ENCODE measurements at places on chromosomes 13 and 19.

DNA sequence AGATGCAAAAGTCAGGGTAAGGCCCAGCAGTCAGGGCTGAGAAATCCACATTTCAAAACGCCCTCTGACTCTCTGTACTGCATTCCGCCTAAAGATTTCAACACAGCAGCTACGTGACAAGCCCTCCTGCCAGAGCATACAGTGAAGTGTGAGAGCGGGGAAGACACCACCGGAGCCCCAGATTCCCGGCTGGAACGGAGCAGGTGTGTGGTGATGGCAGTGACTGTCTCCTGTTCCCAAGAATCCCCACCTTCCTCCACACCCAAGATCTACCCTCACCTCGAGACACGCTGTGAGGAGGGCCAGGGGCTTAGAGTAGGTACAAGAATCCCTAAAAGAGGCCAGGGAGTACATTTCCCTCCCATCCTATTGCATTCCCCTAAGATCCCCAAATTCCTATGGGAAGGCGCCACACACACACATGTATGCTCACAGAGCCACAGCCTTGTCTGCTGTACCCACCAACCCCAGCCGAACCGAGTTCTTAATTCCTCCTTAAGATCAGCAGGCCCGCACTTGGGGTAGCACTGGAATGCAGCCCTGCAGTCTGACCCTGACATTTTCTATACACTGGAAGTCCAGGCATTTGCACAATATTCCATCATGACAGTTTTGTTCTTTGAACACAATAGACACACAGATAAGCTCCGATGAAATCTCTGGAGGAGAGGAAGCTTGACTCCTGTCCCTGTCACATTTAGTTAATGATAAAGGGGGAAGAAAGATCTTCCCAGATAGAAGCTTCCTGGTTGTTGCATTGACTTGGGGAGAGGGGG, 102.9 kb downstream of the FOXO1 start:
- DNase-seq = peak; percentile 17
- no peaks in the 10 kb centered on the region for H3K36me3 ChIP-seq
- H3K27ac ChIP-seq = no peak overlapping the region
- no peaks in the 10 kb centered on the region for H3K27me3 ChIP-seq
- H3K4me1 ChIP-seq = 0 out of 2 replicates have a peak, but pooled peaks cover 8% of the 10 kb centered on the region

DNA sequence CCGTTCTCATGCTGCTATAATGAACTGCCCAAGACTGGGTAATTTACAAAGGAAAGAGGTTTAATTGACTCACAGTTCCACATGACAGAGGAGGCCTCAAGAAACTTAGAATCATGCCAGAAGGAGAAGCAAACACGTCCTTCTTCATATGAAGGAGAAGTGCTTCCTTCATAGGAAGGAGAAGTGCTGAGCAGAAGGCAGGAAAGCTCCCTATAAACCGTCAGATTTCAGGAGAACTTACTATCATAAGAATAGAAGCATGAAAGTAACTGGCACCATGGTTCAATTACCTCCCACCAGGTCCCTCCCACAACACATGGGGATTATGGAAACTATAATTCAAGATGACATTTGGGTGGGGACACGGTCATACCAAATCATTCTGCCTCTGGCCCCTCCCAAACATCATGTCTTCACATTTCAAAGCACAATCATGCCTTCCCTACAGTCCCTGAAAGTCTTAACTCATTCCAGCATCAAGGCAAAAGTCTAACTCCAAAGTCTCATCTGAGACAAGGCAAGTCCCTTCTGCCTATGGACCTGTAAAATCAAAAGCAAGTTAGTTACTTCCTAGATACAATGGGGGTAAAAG, 10.6 kb downstream of the ACOD1 start:
- H3K27me3 ChIP-seq = no peaks in the 10 kb centered on the region
- no peak overlapping the region for H3K27ac ChIP-seq
- H3K4me1 ChIP-seq = no peaks in the 10 kb centered on the region
- DNase-seq = no peak
- no peaks in the 10 kb centered on the region for H3K36me3 ChIP-seq

- peak; percentile 27 for DNase-seq
- H3K27me3 ChIP-seq = no peaks in the 10 kb centered on the region
- no peak overlapping the region for H3K4me3 ChIP-seq
- H3K36me3 ChIP-seq = no peaks in the 10 kb centered on the region
- no peaks in the 10 kb centered on the region for H3K4me1 ChIP-seq
These were observed 202.5 kb upstream of the RFC3 start for GRCh38 chr13:33615436-33615835.

DNA sequence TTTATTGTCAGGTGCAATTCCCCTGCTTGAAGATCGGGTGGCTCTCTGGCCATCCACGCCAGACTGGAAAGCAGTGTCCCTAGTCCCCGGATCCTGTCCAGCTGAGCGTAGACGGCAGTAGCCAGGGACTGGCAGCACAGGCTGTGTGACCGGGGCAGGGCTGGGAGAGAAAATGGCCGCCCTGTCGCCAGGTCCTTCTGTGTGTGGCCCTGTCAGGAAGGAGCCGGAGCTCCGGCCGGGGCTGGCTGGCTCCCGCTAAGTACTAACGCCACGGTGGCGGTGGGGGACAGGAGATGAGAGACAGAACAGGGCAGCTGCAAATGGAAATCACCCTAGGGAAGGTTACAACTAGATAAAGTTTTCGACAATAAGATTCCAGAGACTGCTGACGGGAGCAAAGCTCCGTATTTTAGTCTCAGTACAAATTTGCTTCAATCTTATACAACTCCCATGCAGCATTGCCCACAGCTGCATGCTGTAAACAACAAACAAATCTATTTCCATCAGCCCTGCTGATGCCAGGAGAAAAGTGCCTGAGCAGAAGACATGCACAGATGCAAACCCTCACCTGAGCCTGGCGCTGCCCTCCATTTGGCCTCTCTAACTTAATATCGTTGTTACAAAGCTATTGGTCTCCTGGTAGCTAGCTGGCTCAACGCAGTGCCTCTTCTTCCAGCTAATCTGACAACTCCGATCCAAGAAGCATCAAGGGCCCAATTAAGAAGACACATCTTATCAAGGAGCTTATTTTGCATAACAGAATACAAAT, 253.0 kb downstream of the TSHZ3 start:
- H3K4me1 ChIP-seq = peaks cover 3% of the 10 kb centered on the region
- DNase-seq = peak; percentile 24
- H3K36me3 ChIP-seq = no peaks in the 10 kb centered on the region
- no peak overlapping the region for H3K27ac ChIP-seq
- H3K4me3 ChIP-seq = no peak overlapping the region

GRCh38 chr13:36850790-36851438, 31.9 kb downstream of the RFXAP start:
- H3K27ac ChIP-seq = no peak overlapping the region
- H3K36me3 ChIP-seq = peaks cover 6% of the 10 kb centered on the region
- H3K4me1 ChIP-seq = no peaks in the 10 kb centered on the region
- H3K4me3 ChIP-seq = no peak overlapping the region

DNA sequence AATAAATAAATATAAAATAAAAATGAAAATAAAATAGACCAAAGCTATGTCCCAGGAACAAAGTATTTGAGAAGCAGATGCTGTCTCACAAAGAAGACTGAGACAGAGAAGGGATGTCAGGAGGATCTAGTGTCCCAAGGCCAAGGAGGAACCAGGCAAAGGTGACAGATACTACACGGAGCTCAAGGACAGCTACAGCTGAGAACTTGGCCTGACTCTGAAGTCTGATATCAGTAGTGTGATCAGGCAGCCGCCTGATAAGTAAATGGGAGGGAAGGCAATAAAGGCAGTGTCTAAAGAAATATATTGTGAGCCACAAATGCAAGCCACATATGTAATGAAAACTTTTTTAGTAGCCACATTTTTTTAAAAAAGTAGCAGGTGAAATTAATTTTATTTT, 20.4 kb upstream of the NANOS3 start:
- peaks cover 3% of the 10 kb centered on the region for H3K4me1 ChIP-seq
- H3K27me3 ChIP-seq = no peaks in the 10 kb centered on the region
- DNase-seq = no peak
- H3K27ac ChIP-seq = no peak overlapping the region
- H3K36me3 ChIP-seq = no peaks in the 10 kb centered on the region
- no peak overlapping the region for H3K4me3 ChIP-seq

- no peaks in the 10 kb centered on the region for H3K36me3 ChIP-seq
- H3K4me3 ChIP-seq = no peak overlapping the region
These were observed 98.5 kb downstream of the C1QTNF9 start for GRCh38 chr13:24407844-24408243.

DNA sequence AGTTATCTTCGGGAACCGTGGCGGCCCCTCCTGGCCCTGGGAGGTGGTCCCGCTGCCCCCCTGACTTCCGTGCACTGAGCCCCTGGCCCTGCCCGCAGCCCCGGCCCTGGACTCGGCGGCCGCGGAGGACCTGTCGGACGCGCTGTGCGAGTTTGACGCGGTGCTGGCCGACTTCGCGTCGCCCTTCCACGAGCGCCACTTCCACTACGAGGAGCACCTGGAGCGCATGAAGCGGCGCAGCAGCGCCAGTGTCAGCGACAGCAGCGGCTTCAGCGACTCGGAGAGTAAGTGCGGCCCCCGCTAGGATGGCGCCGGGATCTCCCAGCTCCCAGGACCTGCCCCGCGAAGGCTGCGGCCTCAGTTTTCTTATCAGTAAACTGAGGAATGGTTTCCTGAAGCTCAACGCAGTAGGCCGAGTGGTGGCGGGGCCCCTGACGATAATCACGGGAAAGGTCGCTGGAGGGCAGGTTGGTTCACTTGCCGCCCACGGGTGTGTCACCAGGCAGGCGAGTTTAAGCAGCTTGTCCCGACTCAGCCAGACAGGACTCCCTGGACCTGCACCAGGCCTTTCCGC, 924 bp downstream of the RGCC start:
- peak overlapping the region; percentile 48 for H3K4me3 ChIP-seq
- H3K27me3 ChIP-seq = peaks cover 44% of the 10 kb centered on the region
- H3K36me3 ChIP-seq = no peaks in the 10 kb centered on the region

All from SK-N-SH (cell line).